ENCODE measurements at places on chromosomes 6 and 20.

DNA sequence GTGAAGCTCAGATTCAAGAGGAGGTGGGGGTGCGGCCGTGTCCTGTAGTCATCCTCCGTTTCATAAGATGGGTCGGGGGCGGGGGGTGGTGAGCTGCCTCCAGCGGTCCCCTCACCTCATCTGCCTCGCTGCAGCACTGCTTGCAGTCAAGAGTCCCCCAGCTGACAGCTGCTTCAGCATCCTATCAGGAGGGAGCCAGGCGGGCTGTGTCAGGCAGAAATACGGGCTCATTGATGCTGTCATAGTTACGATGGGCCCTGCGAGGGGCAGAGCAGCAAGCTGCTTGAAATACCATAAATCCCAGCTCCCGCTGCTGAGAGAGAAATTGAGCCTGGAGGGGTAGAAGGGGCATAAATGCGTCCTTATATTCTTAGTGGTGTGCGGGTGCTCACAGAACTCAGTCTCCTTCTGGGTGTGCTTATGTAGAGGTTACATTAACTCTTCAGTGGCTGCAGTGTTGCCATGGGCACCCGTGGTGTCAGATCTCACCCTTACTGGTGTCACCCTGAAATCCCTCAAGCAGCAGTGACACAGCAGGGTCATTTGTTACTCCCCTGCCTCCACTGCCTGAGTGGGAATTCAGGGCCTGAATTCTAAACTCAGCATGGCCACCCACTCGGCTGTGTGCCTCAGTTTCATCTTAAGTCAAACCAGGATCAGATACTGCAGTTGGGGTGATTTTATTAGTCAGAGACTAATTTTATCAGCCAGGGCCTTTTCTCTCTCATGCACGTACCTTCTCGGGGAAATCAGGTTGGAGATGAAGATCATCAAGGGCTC is 21.8 kb downstream of the CCDC167 start:
- DNase-seq = no peak

GRCh38 chr6:82419859-82420258 is 56.2 kb downstream of the TPBG start:
- no peak for DNase-seq

DNA sequence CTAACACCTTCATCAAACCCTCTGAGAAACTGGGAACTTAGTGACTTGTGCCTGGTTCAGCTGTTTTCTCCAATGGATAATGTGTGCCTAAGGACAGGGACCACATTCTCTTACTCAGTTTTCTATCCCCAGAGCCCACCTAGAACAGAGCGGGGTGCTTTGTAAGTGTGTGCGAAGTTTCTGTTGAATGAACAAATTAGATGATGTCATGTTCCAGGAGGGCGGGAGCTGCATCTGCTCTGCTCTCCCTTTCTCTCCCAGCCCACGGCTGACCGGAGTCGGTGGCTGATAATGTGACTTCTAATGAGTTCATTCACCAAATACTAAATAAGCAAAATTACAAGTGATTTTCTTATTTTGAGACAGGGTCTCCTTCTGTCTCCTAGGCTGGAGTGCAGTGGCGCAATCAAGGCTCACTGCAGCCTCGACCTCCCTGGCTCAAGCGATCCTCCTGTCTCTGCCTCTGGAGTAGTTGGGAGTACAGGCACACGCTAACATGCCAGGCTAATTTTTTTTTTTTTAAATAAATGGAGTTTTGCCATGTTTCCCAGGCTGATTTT is 60.7 kb upstream of the FNDC1 start:
- DNase-seq = no peak

DNA sequence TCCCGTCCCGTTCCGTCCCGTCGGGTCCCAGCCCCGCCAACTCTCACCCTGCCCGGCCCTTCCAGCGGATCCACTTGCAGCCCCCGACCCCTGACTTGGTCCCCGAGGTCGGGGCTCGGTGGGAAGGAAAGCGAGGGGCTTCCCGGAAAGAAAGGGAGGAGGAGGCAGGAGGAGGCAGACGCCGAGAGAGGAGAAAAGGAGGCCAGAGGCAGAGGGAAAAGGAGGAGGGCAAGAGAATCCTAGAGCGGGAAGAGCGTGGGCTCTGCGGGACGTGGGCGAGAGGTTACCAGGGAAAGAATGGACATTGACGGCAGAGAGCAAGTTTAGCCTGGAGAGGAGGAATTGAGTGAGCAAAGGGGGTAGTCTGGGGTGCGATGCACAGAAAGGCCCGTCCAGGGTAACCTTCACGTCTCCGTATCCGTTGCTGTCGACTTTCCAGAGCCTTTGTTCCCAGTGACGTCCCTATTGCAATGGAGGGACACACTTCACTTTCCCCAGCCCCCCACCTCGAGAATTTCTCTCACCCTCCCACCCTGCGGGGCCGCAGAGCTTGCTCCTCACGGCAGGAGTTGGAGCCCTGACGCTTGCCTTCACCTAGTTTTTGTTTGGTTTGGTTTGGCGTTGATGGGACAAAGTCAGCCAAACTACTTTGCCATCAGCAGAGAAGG is 477 bp upstream of the MOXD1 start:
- DNase-seq = no peak

GRCh38 chr6:127069659-127070279 is 48.7 kb upstream of the RSPO3 start:
- no peak for DNase-seq
